Foreskin keratinocyte (primary cell): ENCODE measurements at places on chromosomes 4 and X.

DNA sequence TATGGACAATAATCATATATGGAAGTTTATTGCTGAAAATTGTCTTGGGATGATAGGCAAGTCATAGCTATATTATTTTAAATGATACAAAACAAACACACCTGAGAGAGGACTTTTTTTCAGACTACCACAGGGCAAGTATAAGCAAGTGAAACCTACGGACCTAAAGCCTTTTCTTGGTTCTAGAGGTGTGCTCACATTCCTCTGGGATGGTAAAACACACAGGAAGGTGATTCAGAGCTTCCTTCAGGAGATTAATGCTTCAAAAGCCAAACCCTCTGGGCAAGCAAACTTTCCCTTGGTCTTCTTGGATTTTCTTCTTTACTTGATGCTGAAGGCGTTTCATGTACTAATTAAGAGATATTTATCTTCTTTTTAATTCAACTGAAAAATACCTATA is 60.1 kb upstream of the ACSL4 start:
- peak; percentile 86 for DNase-seq

- DNase-seq, result peak; percentile 13
Observed at GRCh38 chr4:92387459-92388069, 83.8 kb downstream of the GRID2 start.

DNA sequence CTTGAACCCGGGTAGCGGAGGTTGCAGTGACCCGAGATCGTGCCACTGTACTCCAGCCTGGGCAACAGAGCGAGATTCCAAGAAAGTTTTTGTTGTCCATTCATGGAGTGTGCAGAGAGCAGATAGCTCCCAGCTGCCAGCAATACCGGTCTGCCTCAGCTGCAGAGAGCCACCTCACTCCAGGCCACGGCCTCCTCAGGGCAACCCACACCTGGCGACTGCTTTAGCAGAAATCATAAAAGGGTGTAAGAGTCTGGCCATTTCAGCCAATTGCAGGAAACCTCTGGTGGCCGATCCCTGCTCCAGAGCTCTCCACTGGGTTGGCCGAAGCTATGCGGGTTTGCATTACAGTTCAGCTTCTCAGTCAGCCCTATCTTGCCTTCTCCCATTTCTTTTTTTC is 227.4 kb upstream of the BCOR start:
- DNase-seq, result no peak

DNA sequence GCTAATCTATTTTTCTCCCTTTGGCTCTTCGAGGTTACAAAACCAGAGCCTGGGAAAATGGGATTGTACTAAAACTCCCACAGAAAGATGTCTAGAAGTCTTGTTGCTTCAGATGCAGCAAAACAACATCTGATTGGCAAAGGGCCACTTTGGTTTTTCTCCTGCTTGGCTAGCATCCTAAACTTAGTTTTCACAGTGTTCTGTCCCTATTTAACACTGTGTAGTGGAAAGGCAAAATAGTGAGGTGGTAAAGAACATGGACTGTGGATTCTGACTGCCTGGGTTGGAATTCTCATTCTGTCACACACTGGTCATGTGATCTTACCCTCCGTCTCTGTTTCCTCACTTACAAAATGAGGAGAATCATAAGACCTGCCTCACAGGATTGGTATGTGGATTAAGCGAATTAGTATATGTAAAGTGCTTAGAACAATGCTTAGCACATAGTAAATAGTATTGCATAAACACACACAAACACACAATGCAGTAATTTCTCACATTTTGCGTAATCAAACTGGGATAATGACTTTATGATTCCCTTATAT is 23.5 kb downstream of the TIGD2 start:
- peak; percentile 81 for DNase-seq

DNA sequence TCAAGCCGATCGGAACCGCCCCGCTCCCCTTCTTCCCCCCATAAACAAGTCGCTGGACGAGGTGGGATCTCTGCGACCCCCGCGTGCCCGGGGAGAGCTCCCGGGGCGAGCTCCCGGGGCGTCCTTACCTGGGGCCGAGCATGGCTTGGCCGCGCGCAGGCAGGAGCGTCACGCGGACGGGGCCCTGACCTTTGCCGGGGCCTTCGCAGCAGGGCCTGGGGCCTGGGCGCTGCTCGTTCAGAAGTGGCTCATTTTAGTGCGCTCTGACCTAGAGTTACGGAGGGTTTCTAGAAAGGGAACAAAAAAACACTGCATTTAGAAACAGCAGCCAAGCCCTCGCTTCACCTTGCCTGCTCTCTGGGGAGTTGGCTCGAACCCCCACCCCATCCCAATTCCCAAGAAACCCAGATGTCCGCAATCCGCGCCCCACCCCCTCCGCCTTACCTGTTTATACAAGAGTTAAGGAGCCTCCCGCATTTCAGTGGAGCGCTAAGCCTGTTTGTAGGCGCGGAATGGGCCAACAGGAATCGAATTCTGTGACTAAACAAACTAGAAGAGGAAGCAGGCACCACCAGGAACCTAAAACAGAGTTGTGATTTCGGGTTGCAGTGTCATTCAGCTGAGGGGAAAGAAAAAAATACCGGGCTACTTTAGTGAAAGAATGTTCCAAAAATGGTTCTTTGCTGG is 814 bp upstream of the RBM47 start:
- no peak for DNase-seq
